Prostate gland (tissue), 2 donors: ENCODE measurements at places on chromosomes 4 and X.

DNA sequence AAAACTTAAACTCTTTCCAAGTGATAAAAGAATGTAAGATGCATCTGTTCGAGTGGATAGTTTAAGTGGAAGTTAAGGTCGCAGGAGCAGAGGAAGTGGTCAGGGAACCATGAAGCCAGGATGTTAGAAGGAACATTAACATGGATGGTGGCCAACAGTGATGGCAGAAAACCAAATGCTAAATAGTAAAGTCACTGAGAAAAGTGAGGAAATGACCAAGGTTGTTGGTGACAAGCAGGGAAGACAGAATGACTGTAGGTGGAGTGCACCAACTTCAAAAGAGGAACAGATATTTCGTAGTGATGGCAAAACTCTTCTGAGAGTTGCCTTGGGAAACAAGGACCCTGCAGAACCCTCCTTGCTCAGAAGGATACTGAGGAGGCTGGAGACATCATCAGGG is 226.2 kb downstream of the PALLD start:
- H3K36me3 ChIP-seq, result no peaks in the 10 kb centered on the region
- no peaks in the 10 kb centered on the region for H3K27me3 ChIP-seq
- H3K4me1 ChIP-seq, result no peaks in the 10 kb centered on the region
- DNase-seq, result no peak

GRCh38 chrX:134541906-134542305 is 81.9 kb downstream of the HPRT1 start:
- no peak overlapping the region for H3K27ac ChIP-seq
- no peaks in the 10 kb centered on the region for H3K27me3 ChIP-seq
- H3K36me3 ChIP-seq, result no peaks in the 10 kb centered on the region
- no peaks in the 10 kb centered on the region for H3K4me1 ChIP-seq
- H3K4me3 ChIP-seq, result no peak overlapping the region
- no peak for DNase-seq

- peak overlapping the region; percentile 73 for H3K4me3 ChIP-seq
- DNase-seq, result no peak
- H3K36me3 ChIP-seq, result no peaks in the 10 kb centered on the region
- H3K4me1 ChIP-seq, result no peaks in the 10 kb centered on the region
Measured at GRCh38 chr4:70992391-70992881, 1.0 kb upstream of the DCK start.

- H3K27me3 ChIP-seq, result no peaks in the 10 kb centered on the region
- H3K27ac ChIP-seq, result no peak overlapping the region
- no peak overlapping the region for H3K4me3 ChIP-seq
- H3K4me1 ChIP-seq, result no peaks in the 10 kb centered on the region
- DNase-seq, result no peak
- H3K36me3 ChIP-seq, result no peaks in the 10 kb centered on the region
Measured at GRCh38 chr4:104436542-104436941, 58.2 kb downstream of the CXXC4 start.

DNA sequence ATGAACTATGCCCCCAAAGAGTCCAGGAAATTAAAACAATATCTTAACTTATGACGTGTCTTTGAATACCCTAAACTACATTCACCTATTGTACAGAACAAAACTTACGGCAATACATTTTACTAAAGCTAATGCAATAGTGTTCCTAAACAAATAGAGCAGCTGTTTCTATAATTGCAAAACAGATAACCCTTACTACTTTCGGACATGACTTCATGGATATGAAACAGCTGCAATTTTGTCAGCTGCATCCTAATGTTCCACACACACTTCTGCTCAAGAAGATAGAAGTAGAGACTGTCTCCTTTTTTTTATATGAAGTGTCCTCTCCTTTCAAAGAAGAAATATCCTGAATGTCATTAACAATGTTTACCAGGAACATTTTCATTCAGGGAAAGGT is 174.9 kb downstream of the ACTRT1 start:
- H3K36me3 ChIP-seq, result no peaks in the 10 kb centered on the region
- no peaks in the 10 kb centered on the region for H3K27me3 ChIP-seq
- no peak overlapping the region for H3K27ac ChIP-seq
- DNase-seq, result no peak
- no peak overlapping the region for H3K4me3 ChIP-seq
- no peaks in the 10 kb centered on the region for H3K4me1 ChIP-seq

GRCh38 chrX:53317365-53318069 is 36.1 kb upstream of the IQSEC2 start:
- H3K36me3 ChIP-seq, result no peaks in the 10 kb centered on the region
- H3K4me1 ChIP-seq, result no peaks in the 10 kb centered on the region
- H3K27me3 ChIP-seq, result no peaks in the 10 kb centered on the region
- H3K4me3 ChIP-seq, result no peak overlapping the region

DNA sequence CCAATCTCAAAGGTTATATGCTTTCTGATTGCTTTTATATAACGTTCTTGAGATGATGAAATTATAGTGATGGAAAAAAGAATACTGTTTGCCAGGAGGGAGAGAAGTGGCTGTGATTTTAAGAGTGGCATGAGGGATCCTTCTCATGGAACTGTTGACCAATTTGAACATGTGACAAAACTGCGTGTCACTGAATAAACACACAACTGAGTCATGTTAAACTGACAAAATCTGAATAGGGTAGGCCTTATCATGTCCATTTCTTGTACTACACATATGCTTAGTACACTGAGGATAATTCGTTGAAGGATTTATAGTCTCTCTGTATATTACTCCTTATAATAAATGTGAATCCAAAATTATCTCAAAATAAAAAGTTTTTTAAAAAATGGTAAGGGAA is 22.2 kb upstream of the HSPA4L start:
- H3K4me3 ChIP-seq, result no peak overlapping the region
- no peak for DNase-seq
- no peaks in the 10 kb centered on the region for H3K36me3 ChIP-seq
- H3K4me1 ChIP-seq, result no peaks in the 10 kb centered on the region
- H3K27ac ChIP-seq, result no peak overlapping the region

DNA sequence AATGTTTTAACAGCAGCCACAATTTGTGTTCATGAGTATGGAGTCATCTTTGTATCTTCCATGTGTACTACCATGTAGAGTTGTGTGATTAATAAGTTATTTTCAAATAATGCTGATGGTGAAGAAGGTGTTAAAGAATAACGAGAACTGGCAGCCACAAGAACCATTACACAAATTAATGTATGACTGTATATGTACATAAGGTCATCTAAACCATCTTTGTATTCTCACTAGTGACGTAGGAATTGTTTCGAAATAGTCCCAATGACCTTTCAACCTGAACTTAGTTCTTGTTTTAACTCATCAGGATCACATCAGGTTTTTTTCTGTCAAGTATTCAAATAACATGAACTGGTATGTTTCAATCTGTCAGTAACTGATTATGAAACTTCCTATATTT is 48.3 kb upstream of the NOCT start:
- no peak for DNase-seq
- no peak overlapping the region for H3K27ac ChIP-seq
- H3K4me3 ChIP-seq, result no peak overlapping the region
- H3K27me3 ChIP-seq, result no peaks in the 10 kb centered on the region
- H3K4me1 ChIP-seq, result no peaks in the 10 kb centered on the region
- H3K36me3 ChIP-seq, result no peaks in the 10 kb centered on the region

- no peak overlapping the region for H3K27ac ChIP-seq
- DNase-seq, result no peak
- no peaks in the 10 kb centered on the region for H3K4me1 ChIP-seq
- no peak overlapping the region for H3K4me3 ChIP-seq
- no peaks in the 10 kb centered on the region for H3K36me3 ChIP-seq
- no peaks in the 10 kb centered on the region for H3K27me3 ChIP-seq
Measured at GRCh38 chr4:86600007-86600653, 6.0 kb downstream of the PTPN13 start.

DNA sequence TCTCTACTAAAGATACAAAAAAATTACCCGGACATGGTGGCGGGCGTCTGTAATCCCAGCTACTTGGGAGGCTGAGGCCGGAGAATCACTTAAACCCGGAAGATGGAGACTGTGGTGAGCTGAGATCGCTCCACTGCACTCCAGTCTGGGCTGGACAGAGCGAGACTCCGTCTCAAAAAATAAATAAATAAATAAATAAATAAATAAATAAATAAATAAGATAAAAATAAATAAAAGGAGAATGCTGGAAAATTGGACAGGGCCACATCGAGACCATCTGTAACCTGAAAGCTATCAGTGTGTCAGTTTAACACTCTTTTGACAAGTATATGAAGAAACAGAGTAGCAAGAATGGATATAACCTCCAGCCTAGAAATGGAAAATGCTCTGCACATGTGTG is 15.7 kb upstream of the FAT1 start:
- no peak for DNase-seq
- no peak overlapping the region for H3K4me3 ChIP-seq
- H3K36me3 ChIP-seq, result no peaks in the 10 kb centered on the region
- no peaks in the 10 kb centered on the region for H3K27me3 ChIP-seq
- H3K27ac ChIP-seq, result no peak overlapping the region

- H3K27me3 ChIP-seq, result no peaks in the 10 kb centered on the region
- H3K36me3 ChIP-seq, result no peaks in the 10 kb centered on the region
- H3K27ac ChIP-seq, result no peak overlapping the region
- DNase-seq, result no peak
Measured at GRCh38 chrX:20348139-20348538, 81.4 kb upstream of the RPS6KA3 start.

GRCh38 chr4:112189754-112190153 is 41.8 kb upstream of the AP1AR start:
- H3K27me3 ChIP-seq, result no peaks in the 10 kb centered on the region
- DNase-seq, result no peak
- H3K27ac ChIP-seq, result no peak overlapping the region

- no peak overlapping the region for H3K27ac ChIP-seq
- DNase-seq, result no peak
- no peaks in the 10 kb centered on the region for H3K27me3 ChIP-seq
Measured at GRCh38 chrX:32370456-32371205, 840.7 kb downstream of the DMD start.

GRCh38 chr4:5558502-5558901 is 149.9 kb downstream of the EVC2 start:
- no peaks in the 10 kb centered on the region for H3K36me3 ChIP-seq
- no peaks in the 10 kb centered on the region for H3K4me1 ChIP-seq
- DNase-seq, result no peak
- H3K27ac ChIP-seq, result no peak overlapping the region
- H3K4me3 ChIP-seq, result no peak overlapping the region

DNA sequence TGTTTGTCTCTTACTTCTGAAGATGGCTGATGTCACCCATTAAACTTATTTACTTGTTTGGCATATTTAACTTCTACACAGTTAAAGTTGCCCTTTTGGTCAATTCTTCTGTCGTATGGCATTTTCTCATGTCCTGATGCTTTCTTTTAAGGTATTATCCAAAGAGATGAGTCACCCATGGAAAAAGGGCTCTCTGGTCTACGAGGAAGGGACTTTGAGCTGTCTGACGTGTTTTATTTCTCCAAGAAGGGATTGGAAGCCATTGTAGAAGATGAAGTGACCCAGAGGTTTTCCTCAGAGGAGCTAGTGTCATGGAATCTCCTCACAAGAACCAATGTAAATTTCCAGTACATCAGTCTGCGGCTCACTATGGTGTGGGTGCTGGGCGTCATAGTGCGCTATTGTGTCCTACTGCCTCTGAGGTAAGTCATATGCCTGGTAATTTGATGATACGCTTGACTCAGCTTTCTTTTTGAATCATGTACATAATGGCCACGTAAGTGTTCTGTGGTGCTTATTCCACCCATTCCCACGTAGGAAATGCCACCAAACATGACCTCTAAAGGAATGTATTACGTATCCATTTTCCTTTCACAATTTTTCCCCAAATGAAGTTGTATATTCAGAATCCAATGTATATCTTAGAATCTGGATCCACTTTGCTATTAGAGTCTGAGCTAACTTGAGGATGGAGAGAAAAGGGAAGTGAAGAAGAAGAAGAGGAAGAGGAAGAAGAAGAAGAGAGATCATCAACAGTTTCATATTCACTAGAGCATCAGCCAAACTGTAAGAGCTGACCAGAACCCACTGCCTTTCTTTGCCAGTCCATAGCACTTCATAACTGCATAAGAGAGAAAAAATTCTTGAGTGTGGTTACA is 45.7 kb downstream of the GPAT3 start:
- DNase-seq, result no peak
- H3K4me3 ChIP-seq, result no peak overlapping the region
- H3K36me3 ChIP-seq, result no peaks in the 10 kb centered on the region
- H3K27ac ChIP-seq, result no peak overlapping the region
- no peaks in the 10 kb centered on the region for H3K4me1 ChIP-seq

DNA sequence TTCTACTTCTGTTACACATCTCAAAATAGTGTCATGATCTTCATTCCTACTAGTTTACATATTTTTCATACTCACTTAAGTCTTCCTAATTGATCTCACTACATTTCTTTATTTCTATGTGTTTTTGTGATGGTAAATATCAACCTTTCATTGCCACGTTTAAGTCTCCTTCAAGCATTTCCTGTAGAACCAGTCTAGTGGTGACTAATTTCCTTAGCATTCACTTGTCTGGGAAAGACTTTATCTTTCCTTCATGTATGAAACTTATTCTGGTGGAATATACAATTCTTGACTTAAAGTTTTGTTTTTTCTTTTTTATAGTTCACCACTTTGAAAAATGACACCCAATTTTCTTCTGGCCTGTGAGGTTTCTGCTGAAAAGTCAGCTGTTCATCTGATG is 181.4 kb upstream of the NEIL3 start:
- no peaks in the 10 kb centered on the region for H3K36me3 ChIP-seq
- DNase-seq, result no peak
- H3K4me1 ChIP-seq, result no peaks in the 10 kb centered on the region
- H3K27me3 ChIP-seq, result no peaks in the 10 kb centered on the region
- H3K27ac ChIP-seq, result no peak overlapping the region

DNA sequence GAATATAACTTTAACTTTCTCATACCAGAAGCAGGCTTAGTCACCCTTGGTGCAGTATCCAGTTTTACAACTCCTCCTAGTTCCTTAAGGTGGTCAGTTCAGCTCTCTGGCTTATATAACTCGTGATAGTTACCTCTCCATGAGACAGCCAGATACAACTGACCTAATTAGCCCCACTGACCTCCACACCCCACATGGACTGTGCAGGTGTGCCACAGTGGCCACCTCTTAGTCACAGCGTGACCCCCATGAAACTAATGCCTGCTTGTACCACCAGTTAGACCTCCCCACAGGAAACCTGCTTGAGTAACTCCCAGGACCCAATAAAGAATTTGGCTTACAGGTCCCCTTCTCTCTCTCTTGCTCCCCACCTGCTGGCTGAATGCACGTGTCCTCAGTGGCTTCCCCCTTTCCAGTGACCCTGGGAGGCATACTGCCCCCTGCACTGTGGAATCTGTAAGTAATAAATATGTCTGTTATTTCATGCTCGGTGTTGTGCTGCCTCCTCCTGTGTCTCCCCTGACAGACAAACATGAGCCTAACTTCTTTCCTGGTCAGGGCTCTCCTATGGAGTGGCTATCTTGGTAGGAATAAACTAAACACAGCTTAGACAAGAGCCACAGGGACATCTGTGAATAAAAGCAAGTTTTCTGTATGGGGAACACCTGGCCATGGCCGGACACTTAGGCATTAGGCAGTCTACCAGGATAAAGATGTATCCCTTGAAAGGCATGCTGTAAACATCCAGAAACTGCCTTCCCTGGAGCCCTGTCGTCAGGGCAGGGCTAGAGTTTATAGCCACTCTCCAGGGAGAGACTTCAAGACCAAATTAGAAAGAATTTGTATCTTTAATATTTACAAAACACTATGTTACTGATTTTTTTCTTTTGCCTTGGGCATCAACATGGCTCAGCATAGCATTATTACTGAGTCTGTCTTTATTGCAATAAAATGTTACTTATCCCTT is 209.7 kb upstream of the BOD1L1 start:
- no peak overlapping the region for H3K4me3 ChIP-seq
- H3K27me3 ChIP-seq, result no peaks in the 10 kb centered on the region
- no peak for DNase-seq
- H3K27ac ChIP-seq, result no peak overlapping the region
- no peaks in the 10 kb centered on the region for H3K36me3 ChIP-seq
